T-helper 9 cell (primary cell): ENCODE measurements at places on chromosomes 7 and 10.

GRCh38 chr7:1758028-1758858 is 88.2 kb downstream of the ELFN1 start:
- DNase-seq = no peak

- no peak for DNase-seq
Measured at GRCh38 chr7:85320699-85321476, 134.0 kb upstream of the SEMA3D start.

- DNase-seq = no peak
Measured at GRCh38 chr10:60042914-60043313, 136.6 kb upstream of the CCDC6 start.

DNA sequence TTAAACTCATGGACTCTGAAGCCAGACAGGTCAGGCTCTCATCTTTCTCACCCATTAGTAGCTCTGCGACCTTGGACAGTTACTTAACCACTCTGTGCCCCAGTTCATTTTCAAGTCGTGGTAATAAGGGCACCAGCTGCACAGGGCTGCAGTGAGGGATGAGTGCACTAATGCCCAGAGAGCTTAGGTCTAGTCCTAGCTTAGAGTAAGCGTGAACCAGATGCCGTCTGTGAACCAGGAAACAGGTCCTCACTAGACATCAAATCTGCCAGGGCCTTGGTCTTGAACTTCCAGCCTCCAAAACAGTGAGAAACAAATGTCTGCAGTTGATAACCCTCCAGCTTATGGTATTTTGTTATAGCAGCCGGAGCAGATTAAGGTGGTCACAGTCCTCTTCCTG is 222.4 kb upstream of the PFKP start:
- DNase-seq = no peak

DNA sequence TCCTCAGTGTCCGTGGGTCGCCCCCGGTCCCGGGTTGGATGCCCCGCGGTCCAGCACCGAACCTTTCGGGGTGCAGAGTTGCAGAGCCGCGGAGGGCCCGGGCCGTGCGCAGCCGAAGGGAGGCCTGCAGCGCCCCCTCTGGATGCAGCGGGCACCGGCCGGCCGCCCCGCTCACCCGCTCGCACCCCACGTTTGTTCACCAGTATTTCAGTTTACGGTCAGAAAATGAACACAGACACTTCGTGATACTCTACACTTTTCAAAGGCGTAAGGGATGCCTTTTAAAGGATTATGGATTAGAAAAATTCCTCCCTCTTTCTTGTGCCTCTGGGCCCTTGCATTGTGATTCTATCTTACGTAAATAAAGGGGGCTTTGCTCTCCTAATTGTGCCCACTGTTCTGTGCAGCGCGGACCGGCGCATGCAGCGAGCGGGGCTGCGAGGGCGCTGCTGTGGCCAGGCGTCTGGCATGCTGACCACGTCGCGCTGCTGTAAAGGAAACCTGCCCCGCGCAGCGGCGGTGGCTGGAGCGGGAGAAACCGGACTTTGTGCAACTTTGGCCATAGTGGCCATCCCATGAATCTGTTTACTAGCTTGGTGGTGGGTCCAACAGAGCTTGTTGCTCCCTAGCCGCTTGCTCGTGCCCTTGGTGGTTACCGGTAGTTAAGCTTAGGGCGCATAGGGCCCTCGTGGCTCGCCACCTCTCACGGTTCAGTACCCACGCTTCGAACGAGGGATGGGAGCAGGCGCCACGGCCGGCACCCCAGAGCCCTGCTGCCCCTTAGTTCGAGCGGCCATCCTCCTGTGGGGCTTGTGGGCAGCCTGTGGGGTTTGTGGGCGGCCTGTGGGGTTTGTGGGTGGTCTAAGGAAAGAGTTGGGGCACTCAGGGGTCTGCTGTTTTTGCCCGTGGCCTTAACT is 739 bp upstream of the MEST start:
- no peak for DNase-seq

GRCh38 chr10:49177391-49178355 is 10.5 kb downstream of the TMEM273 start:
- DNase-seq = peak; percentile 37

DNA sequence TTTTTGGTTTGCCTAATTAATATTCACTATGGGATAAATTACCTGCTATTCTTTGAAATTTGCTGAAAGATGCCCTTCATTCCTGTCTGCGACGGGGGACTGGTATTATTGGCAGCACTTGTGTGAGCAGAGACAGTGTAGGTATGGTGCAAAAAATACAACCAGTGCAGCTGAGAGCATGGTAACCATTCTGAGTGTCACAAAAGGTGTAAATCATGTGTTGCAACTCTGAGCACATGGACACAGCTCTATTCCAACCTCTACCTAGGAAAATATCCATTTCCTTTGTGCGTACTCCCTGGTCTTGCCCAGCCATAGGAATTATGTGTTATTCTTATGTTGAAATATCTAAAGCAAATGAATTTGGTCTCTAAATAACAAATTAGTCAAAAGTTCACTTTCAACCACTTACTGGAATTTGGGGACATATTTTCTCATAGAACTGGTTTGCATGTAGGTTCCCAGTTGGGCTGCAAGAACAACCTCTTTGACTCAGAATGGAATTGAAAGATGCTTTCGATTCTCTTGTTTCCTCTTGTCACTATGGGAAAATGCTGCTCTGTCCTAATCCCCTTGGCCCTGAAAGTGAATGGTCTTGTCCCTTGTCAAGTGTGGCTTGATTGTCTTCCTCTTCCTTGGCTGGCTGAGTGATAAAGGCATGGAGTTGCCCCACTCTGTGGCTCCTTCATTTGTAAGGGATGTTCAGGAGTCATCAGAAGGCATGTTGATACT is 57.0 kb downstream of the CELF2 start:
- no peak for DNase-seq

GRCh38 chr7:69963393-69963792 is 365.1 kb downstream of the AUTS2 start:
- DNase-seq = no peak

- DNase-seq = no peak
Measured at GRCh38 chr7:130114776-130115175, 44.4 kb downstream of the KLHDC10 start.

DNA sequence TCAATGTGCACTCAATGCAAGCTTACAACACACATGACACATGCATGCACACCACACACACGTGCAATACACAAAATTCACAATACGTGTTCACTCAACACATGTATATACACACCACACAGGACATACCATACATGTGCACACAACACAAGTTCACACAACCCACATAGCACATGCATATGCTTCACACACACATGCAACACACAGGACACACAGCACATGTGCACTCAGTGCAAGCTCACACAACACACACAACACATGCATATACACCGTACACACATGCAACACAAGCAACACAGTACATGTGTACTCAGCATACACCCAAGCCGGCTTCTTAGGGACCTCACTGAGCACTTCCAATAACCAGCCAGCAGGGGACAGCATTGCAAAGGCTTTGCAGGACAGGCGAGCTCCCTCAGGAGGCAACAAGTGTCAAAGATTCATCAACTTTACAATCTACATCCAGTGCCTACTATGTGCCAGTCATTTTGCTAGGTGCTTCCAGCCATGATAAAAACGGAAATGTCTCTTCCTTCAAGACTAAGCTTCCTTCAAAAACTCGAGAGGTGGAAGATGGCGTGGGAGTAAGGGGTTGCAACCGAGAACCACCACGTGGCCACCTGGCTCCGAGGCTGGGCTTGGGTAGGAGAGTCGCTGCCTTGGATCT is 61.1 kb downstream of the JCAD start:
- DNase-seq = peak; percentile 66

- peak; percentile 13 for DNase-seq
Measured at GRCh38 chr10:33010132-33011037, 52.4 kb upstream of the ITGB1 start.

- no peak for DNase-seq
Measured at GRCh38 chr10:29878492-29878891, 180.9 kb downstream of the JCAD start.

- DNase-seq = no peak
Measured at GRCh38 chr7:45944058-45944457, 23.0 kb upstream of the IGFBP3 start.

- DNase-seq = no peak
Measured at GRCh38 chr10:55311848-55312635, 511.0 kb upstream of the PCDH15 start.
